Coronary artery (tissue), 2 donors: ENCODE measurements at places on chromosomes 13 and 19.

- no peak for DNase-seq
These were observed at the start of gene FLT3 for GRCh38 chr13:28100150-28101121. FLT3 (minus strand) TSS chr13:28100576; CDS start chr13:28100510, 66 bp downstream.

- no peak for DNase-seq
These were observed 4.8 kb downstream of the RUBCNL start for GRCh38 chr13:46382224-46382623.

DNA sequence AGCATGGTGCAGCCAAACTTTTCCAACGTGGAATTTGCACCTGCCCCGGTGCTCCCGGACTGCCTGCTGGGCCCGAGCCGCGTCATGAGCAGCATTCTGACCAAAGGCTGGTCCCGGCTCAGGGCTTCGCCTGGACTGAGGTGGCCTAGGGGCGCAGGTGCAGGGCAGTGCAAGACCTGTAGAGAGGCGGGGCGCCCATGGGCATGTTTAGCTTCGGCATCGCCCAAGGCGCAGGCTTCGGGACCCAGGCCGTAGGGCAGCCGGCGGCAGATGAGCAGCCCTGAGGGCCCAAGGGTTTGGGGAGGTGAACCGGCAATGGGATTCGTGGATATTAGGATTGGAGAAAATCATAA is 23.8 kb downstream of the LRFN3 start:
- no peak for DNase-seq

DNA sequence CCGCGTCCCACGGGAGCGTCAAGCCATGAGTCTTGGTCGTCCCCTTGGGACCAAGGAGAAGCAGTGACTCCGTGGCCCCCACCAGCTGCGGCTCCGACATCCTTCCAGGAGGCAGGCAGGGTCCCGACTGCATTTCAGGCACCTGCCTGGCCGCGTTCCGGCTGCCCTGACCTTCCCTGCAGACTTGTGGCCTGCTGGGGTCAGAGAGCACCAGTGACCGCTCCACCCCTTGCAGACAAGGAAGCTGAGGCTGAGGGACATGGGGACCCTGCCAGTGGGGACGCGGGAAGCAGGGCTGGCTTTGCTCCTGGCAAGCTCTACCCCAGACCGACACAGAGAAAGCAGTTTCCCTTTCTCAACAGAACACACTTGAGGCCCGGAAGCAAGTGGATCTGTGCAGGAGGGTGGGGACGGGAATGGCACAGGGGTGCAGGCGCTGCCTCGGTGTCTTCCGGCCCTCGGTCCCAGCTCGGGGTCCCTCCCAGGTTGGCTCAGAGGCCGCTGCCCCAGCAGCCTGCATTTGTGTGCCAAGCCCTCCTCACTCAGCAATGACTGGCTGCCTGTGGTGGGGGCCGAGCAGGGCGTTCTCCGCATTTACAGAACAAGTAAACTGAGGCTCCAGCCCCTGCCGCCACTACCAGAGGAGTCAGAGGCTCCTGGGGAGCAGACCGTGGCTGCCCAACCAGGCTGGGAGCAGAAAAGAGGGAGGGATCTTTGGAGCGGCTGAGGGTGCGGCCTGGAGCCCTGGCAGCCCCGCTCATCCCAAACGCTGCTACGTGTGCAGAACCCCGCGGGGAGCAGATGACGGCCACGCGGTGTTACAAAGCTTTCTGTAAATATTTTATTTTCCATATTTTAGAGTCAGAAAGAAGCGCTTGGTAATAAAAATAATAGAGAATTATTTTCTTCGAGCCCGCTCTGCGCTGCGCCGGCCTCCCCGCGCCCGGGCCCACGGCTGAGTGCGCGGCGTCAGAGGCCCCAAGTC is 43.9 kb downstream of the GAS6 start:
- no peak for DNase-seq

DNA sequence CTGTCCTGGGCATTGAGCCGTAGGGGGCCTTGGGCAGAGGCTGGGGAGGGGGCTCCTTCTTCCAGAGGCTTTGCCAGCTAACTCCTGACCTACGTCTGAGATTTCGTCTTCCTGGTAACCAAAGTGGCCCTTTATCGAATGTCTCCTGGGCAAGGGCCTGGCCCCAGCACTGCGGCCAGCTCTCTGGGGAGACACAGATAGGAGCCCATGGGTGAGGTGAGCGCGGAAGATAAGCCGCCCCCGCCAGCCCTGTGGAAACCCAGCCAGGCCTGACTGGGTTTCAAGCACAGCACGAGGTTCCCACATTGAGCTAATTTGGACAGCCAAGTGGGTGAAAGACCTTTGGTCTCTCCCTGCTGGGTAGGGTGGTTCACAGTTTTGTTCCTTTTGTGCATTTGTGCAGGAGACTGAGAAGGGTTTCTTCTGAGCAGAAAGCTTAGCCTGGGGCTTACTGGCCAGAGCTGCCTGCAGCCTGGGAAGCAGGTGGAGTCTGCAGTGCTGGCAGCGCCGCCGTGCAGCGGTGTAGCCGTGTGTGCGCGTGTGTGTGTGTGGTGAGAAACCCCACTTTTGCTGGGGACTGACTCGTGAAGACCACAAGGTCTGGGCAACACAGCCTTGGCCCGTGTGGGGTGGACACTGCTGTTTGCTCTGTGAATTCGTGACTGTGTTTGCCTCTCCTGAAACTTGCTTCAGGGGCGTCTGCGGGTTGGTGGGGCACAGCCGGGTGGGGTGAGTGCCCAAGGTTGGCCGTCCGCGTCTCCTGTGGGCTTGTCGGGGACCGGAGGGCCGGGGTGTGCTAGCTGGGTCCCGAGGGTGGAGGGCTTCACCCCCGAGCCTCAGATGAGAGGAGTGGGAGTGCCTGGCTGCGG is 2.5 kb downstream of the BSG start:
- no peak for DNase-seq

GRCh38 chr19:18847549-18848463 is 16.0 kb downstream of the UPF1 start:
- no peak for DNase-seq

DNA sequence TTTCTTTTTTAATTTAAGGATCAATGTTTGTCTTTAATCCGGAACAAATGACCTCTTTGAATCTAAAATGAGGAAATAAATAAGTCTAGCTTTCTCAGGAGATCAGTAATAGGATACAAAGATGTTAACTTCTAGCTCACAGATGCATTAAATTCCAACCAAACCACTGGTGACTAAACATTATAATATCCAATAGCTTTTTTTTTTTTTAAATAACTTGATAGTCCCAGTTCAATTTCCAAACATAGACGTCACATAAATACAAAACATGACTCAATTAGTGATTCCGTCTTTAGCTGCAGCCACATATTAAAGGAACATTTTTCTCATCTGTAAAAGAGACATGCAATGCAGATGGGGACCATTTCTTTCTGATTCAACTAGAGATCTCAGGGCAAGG is 390.5 kb upstream of the PCDH9 start:
- DNase-seq = no peak

DNA sequence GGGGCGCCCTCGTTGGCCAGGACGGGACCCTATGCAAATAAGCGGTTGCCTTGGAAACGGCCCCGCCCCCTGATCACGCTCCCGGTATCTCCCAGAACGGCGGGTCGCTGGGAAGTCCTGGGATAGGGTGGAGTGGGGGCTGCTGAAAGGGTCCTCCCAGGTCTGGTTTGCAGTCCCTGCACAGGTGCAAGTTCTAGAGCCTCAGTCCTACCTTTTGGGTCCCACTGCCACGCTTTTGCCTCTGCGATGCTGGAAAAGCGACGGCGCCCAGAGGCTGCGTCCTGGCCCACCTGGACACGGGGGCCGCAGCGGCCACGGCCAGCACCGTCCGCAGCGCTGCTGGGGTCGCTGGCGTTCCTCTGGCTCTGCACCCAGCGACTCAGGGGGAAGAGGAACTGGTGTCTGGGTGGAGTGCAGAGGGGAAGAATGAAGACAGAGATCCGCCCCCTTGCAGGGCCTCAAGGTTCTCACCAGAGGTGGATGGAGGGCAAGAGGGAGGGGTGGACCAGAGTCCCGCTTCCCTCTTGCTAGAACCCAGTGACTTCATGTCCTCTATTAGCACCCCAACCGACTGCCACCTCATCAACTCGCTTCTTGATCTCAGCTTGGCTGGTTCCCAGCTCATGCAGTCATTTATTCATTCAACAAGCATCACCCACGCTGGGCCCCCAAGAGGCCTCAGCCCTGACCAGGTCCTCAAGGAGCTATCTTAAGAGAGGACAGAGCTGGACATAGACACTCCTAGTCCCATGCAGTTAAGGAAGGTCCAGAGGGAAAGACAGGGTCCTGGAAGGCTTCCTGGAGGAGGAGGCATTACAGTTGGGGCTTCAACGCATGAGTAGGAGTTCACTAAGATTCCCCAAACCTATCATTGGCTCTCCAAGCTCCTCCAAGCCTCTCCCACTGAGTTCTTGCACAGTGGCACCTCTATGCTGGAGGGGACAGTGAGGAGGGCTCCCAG is at the start of gene LRRC25:
TSS of gene LRRC25 (minus strand) at position 381 of the 961 bp plus-strand sequence. CDS start 659 bp downstream, outside the sequence.
- peak; percentile 70 for DNase-seq

GRCh38 chr13:111547726-111548273 is 227.4 kb downstream of the TEX29 start:
- peak; percentile 46 for DNase-seq

DNA sequence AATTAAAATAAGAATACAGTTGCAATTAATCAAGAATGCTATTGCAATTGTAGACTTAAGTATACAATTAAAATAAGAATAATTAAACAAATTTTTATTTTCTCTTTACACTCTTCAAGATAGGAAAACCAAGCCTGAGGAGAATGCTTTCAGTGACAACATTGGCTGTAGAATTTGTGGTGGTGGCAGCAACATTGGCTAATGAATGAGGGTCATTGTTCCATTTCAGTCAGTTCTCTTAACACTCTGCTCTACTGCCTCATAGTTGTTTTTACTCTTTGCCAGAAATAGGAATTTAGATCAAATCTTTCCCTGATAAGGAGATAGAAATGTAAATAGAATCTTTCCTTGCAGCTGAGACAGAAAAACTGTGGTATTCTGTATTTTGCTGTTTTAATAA is 391.6 kb downstream of the PCDH20 start:
- DNase-seq = no peak

GRCh38 chr13:76882431-76882830 is 3.8 kb downstream of the KCTD12 start:
- DNase-seq = no peak

- no peak for DNase-seq
These were observed 155.9 kb downstream of the DLEU7 start for GRCh38 chr13:50687545-50687944.

DNA sequence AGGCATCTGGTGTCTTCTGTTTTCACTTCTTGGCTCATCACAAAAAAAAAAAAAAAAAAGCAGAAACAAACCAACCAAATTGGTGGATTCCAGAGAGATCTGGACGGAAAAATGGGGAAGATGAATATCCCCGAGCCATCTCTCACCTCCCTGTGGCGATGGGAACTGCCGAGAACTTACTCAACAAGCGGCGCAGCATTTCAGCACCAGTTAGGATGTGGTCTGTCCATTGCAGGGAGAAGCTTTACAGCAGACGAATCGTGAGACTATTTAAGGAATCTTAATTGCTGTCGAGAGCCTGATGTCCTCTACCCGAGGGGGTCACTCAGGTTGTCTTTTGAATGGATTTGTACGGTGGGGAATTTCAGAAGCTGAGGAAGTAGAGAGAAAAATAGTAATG is 17.3 kb upstream of the KDM4B start:
- no peak for DNase-seq

DNA sequence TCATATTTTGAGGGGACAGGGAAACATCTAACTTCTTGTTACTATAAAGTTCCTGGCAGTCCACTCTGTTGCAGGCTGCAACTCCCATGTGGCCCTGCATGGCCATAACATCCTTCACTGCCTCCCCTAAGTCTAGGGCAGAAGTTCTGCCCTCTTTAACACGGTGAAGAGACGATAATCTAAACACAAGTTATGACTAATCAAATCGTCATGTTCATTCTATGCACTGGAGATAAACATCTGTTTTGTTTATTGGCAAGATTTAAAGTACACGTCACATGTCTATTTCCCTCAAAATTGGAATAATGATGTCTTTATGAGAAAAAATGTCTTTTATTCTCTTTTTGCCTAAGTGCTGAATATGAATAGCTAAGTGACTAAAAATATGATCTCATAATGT is 1629.4 kb downstream of the PCDH9 start:
- DNase-seq = no peak

GRCh38 chr19:18848878-18849661 is 17.3 kb downstream of the UPF1 start:
- DNase-seq = peak; percentile 85

- DNase-seq = no peak
These were observed 521.5 kb downstream of the SLITRK6 start for GRCh38 chr13:85277748-85278147.
